Stimulated activated CD4-positive, alpha-beta T cell treated with anti-CD3 and anti-CD28 coated beads, Interleukin-1b, Interleukin-23, amount 100 ng/mL, for 1 hour (primary cell): ENCODE measurements at places on chromosomes 3 and 15.

DNA sequence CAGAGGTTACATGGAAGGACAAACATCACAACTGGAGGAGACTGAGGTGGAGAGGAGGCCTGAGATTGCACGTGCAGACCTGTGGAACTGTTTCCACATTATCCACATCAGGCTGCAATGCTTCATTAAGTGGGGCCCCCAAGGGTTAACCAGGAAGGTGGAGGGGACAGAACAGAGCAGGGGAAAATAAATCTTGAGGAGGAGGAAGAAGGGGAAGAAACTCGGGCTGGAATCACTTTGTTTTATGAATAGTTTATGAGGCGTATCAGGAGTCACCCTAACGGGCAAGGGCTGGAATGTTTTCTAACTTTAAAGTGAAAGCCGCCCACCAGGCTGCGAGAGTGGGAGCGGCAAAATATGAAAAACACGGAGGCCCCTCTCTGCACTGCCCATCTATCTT is 154.9 kb downstream of the WNT5A start:
- no peak for DNase-seq

- DNase-seq: no peak
These were observed 25.7 kb downstream of the ZMAT3 start for GRCh38 chr3:179045719-179046402.

DNA sequence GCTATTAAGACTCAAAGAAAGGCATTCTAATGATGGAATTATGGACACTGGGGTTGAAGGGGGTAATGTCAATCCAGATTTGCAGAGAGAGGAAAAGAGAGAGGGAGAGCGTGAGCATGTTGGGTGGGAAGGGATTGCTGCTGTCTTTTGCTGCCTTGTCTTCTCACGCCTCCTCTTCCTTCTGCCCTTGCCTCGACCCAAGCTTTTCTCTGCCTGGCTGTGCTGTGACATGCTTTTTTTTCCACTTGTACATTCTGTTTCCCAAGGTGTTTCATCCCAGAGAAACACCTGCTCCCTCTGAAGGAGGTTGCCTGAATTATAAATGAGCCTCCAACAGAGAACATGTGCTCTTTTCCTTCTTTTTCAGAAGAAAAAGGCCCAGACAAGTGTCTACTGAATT is 80.3 kb downstream of the BDH1 start:
- DNase-seq: no peak

DNA sequence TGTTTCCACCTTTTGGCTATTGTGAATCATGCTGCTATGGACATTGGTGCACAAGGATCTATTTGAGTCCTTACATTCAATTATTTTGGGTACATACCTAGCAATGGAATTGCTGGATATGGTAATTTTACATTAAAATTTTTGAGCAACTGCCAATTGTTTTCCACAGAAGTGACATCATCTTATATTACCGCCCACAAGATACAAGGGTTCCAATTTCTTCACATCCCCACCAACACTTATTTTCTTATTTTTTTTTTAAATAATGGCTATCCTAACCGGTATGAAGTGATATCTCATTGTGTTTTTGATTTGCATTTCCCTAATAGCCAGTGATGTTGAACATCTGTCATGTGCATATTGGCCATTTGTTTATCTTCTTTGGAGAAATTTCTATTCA is 22.5 kb upstream of the NPTN start:
- DNase-seq: no peak

DNA sequence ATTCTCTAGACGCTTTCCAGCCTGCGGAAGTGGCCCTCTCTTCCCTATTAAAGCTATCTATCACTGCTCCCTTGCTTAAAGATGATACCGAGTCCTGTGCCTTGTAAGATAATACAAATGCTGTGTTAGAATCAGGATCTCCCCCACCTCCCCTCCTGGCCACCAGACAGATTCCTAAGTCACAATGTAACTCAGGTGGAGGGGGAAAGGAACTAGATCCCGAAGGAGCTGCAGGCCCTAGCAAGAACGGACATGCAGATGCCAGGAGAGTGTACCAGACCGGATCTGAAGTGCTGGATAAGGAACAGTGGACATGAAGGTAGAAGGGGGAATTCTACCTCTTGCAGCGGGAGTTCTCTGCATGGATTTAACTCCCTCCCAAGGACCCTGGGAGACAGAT is 230.7 kb upstream of the LYSMD4 start:
- DNase-seq: no peak

DNA sequence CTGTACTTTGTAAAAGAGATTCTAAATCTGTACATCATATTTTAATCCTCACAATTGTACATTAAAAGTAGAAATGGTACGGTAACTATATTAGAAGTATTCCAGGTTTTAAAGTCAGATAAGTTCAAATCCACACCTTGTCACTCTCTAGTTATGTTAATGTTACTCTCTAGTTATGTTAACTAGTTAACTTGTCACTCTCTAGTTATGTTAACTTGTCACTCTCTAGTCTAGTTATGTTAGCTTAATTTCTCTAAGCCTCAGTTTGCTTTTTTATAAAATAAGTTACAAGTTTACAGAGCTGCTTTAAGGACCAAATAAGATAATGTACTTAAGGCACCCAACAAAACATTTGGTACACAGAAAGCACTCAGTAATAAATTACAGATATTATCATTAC is 42.6 kb downstream of the ZNF280D start:
- DNase-seq: no peak

DNA sequence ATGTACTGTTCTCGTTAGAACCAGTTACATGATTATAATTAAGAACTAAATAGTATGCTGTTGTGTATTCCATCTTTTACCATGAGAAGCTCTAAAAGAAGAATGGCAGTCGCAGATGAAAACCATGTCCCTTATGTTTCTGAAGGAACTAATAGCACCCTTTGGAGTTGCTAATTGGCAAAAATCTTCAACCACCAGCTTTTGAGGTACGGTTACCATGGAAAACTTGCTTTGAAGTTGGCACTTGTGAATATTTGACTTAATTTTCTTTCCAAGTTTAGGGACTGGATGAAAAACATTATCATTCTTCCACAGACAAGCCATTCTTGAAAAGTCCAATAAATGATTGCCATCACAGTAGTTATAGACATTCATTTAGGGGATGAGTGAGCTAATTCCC is 666.6 kb upstream of the ROBO1 start:
- no peak for DNase-seq

DNA sequence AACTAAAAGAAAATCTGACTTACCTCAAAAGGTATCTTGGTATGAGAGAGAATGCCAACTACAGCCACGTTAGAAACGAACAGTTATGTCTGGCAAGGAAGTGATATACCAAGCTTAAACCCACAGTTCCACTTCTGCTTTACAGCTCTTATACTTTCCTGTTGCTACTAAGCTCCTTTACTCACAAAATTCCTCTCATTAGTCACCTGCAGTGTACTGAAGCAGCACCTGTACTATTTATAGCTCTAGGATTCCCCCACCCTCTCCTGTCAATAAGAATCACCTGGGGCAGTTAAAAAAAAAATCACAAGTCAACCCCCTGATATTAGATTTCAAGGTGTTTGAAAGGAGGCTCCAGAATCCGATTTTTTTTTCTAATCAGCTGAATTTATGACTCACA is 2.9 kb upstream of the TMEM266 start:
- no peak for DNase-seq

GRCh38 chr15:85495096-85495495 is 114.7 kb downstream of the AKAP13 start:
- no peak for DNase-seq

- DNase-seq: no peak
These were observed at the start of gene ATP13A4 for GRCh38 chr3:193554811-193555210. Gene ATP13A4, minus strand, starts transcription at chr3:193554895. Its CDS starts 96 bp downstream, at chr3:193554799.

DNA sequence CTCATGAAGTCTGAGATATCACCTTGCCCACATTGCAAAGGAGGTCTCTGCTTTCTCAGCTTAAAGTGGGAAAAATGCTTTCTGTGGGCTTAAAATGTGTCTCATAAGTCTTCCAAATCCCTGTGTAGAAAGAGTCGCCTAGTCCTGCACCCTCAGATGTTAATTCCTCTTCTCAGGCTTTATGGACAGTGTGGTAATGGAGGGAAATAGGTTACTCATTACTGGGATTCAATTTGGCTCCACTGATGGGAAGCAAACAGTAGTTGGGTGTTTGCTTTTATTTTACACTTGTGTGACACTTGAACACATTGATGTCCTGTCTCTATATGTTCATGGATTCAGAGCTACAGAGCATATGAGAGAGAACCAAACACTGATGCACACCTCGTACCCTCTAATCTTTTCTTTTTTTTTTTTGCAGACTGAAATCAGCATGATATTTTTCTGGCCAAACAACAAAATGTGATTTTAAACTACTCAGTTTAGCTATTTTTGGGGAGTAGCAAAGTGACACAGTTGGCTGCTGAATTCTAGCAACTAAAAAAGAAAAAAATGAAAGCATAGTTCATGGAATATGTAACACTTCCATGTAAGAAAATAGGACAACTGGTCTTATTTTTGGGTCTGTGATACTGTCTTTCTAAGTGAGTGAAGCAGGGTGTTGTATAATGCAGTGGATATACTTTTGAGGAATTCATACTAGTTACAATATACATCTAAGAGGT is 8.6 kb downstream of the PTPRG start:
- no peak for DNase-seq

- no peak for DNase-seq
These were observed 1.1 kb upstream of the FBLN2 start for GRCh38 chr3:13547591-13548371.

DNA sequence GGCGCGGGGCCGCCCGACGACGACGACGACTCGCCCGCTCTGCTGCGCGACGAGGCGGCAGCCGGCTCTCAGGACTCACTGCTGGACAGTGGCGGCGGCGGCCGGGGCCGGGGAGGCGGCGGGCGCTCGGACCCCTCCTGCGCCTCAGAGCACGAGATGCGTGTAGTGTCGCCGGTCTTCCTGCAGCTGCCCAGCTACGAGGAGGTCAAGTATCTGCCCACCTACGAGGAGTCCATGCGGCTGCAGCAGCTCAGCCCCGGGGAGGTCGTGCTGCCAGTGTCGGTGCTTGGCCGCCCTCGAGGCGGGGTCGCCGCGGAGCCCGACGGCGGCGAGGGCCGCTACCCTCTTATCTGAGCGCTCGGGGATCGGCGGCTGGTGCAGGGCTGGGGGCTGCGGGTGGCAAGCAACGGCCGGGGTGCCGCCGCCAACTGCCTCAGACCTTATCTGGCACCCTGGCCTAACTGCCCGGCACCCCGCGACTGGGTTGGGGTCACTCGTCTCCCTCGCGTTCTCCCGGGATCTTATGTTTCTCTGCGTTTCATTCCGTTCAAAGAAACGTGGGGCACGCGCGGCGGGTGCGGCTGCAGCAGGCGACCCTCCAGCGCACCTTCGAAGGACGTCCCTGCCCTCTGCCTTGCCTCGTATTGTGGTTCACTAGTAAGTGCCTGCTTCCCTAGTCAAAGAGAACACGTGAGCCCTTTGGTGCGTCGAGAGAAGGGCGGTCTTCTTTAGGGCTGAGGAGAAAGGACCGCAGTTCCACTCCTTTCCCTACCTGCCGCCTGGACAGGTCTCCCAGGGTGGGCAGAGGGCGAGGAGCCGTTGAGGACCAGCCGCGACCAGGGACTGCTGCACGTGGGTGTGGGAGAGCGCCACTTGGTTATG is 1.0 kb downstream of the C3orf80 start:
- no peak for DNase-seq

DNA sequence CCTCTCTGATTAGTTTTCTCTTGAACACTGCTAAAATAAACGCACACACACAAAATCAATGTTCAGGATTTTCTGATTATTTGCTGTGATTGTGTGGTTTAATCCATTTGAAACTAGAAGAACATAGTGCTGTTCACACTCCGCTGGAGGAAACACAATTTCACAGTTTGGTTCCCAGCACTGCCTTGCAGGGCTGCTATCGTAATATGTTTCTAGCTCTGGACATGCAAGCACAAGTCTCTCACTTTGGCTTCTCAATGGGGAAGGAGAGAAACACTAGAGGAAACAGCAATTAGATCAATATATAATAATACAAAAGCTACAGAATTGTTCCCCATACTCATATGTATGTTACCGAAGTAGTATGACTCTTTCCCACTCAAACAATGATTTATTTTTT is 299.5 kb downstream of the NSUN3 start:
- no peak for DNase-seq

DNA sequence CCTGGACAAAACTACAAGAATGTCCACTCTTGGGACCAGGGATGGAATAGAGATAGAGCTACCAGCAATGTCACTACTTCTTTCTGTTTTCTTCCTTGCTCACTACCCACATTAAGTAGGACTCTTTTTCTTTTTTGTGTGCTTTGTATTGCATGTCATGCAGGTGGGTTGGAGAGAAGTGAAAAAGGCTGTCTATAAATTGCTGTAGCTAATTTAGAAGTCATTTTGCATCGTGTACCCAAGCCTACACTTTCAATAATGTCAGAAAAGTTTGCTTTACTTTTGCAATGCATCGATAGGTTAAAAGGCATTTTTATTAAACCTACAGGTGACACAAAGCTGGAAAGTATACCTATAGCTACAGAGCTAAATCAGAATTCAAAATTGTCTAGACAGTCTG is 58.9 kb downstream of the GTF2E1 start:
- DNase-seq: no peak

DNA sequence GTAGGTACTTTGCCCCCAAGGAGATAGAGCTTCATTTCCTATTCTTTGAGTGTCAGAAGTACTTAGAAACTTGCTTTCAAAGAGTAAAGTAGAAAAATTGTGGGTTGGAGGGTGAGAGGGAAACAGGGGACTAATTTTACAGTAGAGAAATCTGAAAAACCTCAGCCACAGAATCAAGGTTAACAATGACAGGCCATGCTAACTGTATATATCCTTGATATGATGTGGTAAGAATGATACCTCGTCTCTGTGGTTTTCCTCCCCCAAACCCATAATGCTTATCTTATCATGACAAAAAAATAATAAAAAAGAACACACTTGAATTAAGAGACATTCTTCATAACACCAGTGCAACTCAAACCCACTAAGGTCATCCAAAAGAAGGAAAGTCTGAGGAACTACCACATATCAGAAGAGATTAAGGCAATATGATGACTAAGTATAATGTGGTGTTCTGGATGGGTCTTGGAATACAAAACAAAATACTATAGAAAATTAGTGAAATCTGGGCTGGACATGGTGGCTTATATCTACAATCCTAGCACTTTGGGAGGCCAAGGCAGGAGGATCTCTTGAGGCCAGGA is 360.4 kb downstream of the ULK4 start:
- DNase-seq: no peak

DNA sequence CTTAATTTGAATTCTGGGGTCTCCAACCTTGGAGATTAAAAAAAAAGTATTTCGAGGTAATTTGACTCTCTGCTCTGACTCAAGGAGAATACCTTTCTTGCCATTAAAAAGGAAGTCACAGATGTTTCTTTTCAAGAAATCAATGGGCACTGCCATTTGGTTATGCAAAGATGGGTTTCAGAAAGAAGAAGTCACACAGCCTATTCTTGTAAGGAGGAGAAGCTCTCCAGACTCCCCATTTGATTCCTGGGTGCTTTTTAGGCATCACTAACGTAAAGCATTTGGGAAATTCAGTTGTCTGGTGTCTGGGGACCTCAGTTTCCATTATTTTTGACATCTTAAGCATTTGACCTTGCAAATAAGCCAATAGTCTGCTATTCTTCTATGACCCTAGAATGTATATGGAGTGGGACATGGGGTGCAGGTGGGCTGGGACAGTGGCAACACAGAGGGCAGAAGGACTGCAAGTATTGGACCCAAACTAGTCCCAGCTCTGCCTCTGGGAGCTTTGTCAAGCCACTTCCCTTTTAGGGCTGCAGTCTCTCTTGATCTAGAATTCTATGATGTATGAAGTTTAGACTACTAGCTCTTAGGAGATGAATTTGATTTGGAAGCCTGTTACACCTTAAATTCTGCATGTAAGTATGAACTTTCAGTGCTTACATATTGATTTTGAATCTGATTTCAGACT is 27.8 kb downstream of the IL5RA start:
- no peak for DNase-seq
